ENCODE measurements at places on chromosomes 4 and X.

- no peak for DNase-seq
Measured at GRCh38 chr4:80452768-80453167, 117.2 kb downstream of the CFAP299 start.

DNA sequence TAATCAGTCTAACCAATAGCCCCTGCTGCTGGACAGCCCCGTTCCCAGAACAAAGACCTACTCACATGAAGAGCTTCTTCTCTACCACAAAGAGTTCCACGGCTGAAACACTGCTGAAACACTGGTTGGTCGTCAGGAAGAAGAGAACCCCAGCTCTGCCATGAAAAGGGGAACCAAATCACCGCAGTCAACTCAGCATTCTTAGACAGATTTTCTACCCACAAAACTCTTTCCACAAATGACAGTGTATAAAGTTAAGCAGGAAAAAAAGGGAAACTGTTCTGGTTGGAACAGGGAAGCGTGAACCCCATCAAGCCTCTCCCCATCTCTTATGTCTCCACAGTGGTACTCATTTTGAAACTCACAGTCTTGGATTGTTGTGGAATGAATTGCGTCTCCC, 57.3 kb downstream of the ABCG2 start:
- no peak for DNase-seq

DNA sequence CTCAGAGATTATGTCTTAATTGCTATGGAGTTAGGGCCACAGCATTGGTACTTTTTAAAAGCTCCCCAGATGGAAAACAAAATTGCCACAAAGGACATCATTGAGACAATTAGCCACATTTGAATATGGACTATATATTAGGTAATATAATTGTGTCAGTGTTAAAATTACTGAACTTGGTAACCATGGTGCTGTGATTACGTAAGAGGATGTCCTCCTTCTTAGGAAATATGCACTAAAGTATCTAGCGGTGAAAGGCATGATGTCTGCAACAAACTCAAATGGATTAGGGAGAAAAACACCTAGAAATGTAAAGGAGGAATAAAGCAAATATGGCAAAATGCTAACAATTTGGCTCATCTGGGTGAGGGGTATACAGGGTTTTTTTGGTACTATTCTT, 89.9 kb upstream of the PAK3 start:
- DNase-seq: no peak

DNA sequence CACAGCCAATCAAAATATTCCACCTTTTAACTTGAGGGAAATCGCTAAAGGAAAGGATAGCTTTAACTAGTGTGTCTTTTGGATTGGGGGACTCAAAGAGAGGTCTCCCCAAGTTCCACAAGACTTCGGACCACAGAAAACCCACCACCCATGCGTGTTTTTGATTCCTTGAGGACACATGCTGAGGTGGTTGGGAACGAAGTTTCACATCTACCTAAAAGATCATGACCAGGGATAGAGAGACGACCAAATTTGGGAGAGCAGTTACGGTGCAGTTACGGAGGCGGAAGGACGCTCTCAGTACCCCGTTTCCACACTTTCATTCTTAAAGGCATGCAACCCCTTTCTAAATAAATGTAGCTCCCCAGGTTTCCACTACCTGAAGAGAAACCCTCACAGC, 1.1 kb downstream of the PCYT1B start:
- no peak for DNase-seq

DNA sequence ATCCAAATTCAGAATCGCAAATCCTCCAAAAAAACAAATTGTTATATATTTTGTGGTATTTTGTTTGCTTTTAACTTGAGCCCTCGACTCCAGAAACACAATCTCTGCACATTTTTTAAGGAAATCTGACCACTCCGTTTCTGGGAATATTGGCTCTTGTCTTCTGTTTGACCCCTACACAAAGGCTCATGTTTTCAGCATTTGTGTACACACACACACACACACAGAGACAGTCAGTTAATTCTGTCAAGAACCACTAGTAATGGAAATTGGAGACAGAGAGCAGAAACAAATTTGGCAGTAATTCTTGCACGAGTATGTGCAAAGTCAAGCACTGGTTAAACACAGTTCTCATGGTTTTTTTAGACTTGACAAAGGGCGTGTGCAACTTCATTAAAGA, 115.4 kb downstream of the AFAP1 start:
- no peak for DNase-seq
